ENCODE measurements at places on chromosomes 6 and 20.

DNA sequence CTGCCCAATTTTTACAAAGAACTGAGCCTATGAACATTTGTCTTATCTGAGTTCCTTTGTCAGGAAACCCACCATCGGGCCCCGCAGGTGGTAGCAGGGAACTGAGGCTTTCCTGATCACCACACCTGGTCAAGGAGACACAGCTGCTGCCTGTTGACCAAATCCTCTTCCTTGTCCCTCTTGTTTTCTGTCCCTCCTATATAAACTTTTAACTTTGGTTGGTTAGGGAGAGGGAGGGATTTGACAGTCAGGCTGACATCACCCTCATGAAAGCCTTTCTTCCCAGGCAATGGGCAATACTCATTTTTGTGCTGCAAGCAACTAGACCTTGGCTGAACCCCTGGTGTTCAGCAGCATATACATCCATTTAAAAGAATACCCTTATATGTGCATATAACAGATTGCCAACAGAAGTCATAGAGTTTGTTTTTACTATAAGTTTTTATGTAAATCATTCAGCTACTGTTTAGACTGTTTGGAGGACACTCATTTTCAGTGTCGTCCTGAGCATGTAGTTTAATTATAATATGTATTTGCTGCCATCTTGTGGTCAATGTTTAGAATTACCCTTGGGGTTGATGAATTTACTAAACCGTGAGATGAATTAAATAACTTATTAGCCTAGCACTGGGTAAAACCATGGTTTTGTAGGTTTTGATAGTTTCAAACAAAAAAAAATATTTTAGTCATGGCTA lies 17.0 kb downstream of the CRISP1 start:
- peak; percentile 70 for DNase-seq

DNA sequence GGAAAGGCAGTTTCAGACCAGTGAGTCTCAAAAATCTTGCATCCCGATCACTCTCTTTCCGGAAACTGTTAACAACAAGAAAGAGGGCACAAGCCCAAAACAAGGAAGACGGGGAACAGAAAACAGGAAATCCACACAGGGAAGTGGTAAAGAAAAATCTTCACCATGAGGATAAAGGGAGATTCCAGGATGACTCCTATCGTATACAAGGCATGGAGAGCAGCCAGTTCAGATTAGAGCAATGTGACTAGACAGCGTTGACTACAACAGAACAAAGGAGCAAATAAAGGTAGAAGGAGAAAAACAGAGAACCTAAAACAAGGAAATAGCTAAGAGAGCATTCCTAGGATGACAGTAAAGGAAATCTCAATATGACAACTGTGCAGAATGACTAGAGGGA lies 26.5 kb downstream of the VNN1 start:
- DNase-seq, result no peak

GRCh38 chr6:161133963-161134362 lies 139.9 kb downstream of the AGPAT4 start:
- no peak for DNase-seq

DNA sequence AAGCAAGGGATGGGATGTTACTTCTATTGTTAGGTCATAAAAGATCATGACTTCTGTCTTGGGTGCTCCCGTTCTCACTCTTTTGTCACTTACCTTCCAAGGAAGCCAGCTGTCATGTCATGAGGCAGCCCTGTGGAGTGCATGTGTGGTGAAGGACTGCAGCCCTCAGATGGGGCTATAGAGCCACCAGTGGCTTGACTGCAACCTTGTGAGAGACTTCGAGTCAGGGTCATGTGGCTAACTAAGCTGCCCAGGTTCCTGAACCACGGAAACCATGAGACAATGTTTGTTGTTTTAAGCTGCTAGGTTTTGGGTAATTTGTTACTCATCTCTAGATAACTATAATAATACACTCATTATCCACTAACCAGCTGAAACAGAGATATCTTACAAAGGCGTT lies 477.1 kb downstream of the BTBD3 start:
- no peak for DNase-seq

Data from SW 1271 (cell line).